Omental fat pad (tissue), 4 donors: ENCODE measurements at places on chromosomes 7 and 10. TPM values are rescaled to one million over a fixed set of nuclear protein-coding genes. Genes with fewer than 3 reads are reported as not detected.
A peak's percentile ranks its signal among the peaks of the same experiment; 100 is the strongest.

DNA sequence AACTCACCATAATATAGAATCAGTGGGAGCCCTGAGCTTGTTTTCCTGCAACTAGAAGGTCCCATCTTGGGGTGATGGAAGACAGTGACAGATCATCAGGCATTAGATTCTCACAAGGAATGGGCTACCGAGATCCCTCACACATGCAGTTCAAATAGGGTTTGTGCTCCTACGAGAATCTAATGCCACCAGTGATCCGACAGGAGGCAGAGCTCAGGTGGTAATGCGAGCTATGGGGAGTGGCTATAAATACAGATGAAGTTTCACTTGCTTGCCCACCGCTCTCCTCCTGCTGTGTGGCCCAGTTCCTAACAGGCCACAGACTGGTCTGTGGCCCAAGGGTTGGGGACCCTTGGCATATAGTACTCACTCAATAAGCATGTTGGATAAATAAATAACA lies 93.4 kb downstream of the POU6F2 start:
- no peak for DNase-seq

DNA sequence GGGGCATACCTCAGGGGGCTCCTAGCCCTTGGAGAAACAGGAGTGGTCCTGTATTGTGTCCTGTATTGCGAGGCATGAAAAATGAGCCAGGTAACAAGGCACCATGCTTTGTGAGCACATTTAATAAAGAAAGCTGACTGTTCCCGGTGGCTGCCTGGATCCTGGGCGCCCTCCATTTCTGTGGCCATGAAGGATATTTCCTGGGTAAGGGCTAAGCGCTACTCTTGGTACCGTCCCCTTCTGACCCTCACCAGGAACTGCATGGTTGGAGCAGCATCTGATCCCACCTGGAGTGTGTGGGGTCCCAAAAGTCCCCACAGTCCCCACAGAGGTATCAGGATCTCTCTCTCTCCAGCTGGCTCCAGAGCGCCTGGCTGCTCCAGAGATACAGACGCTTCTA lies 139.5 kb downstream of the MAPK8 start:
- DNase-seq, result no peak

GRCh38 chr7:149832332-149833041 lies 5.7 kb upstream of the ZNF862 start:
- no peak for DNase-seq

DNA sequence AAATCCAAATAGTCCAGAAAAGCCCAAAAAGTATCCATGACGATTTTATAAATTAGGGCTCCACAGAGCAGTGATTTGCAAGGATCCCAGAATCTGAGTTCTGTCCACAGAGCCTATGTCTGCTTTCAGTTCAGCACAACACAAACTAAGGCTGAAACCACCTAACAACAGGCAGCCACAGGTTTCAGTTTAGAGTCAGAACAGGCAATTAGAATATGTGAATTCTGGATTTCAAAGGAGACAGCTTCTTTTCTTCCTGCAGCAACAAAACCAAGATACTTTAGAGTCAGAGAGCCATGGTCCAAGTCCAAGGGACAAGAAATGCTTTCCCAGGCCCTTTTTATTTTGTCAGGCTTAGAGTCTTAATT lies 23.6 kb downstream of the IFIT3 start:
- no peak for DNase-seq

GRCh38 chr7:106840342-106840741 lies 24.7 kb upstream of the PIK3CG start:
- DNase-seq, result no peak

DNA sequence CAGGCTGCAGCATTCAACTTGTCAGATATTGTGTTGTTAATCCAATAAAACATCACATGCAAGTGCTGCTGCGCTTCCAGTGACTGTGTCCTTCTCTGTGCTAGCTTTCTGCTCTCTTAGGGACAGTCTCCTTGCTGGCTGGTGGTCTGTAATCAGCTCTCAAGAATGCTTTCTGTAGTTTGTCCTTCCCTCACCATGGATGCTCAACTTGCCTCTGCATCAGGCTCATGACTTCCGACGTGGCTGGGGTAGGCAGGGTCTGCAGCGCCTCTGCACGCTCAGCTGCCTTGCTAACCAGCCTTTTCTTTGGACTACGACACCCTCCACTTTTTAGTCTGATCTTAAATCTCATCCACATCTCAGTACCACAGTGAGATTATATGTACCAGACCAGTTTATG lies 58.3 kb downstream of the MMRN2 start:
- no peak for DNase-seq

GRCh38 chr7:3953946-3954345 lies 652.9 kb downstream of the SDK1 start:
- DNase-seq, result no peak

DNA sequence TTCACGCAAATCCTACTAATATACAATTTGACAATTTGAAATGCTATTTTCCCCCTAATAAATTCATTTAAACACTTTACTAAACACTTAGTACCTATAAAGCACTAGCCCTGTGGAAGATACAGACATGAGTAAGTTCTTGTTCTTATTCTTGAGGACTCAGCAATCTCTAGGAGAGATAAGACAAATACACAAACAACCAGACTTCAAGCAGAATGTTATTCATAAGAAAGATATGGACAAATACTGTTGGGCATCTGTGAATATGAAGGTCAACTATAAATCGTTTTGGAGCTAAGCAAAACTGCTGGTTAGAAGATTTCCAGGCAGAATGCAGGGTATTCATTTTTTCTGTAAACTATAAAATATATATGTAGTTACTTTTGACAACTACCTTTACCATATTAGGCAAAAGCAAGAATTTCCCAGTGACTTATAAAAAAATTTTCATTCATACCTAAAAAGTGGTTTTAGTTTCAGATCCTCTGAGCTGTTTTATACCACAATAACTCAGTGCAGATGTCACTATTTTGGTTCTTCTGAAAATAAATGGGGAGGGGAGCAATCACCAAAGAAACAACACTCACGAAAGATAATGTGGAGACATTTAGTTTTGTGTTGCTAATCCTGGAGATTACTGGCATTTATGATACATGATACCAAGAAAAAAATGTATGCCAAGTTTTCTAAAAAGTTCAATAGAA lies 3.8 kb downstream of the VPS41 start:
- no peak for DNase-seq

- no peak for DNase-seq
These were observed 2.0 kb upstream of the NPSR1 start for GRCh38 chr7:34656041-34656440.

GRCh38 chr10:19788075-19788686 lies 28.1 kb upstream of the PLXDC2 start:
- peak; percentile 28 for DNase-seq

- no peak for DNase-seq
These were observed 503 bp upstream of the TRIP6 start for GRCh38 chr7:100866729-100867039.

DNA sequence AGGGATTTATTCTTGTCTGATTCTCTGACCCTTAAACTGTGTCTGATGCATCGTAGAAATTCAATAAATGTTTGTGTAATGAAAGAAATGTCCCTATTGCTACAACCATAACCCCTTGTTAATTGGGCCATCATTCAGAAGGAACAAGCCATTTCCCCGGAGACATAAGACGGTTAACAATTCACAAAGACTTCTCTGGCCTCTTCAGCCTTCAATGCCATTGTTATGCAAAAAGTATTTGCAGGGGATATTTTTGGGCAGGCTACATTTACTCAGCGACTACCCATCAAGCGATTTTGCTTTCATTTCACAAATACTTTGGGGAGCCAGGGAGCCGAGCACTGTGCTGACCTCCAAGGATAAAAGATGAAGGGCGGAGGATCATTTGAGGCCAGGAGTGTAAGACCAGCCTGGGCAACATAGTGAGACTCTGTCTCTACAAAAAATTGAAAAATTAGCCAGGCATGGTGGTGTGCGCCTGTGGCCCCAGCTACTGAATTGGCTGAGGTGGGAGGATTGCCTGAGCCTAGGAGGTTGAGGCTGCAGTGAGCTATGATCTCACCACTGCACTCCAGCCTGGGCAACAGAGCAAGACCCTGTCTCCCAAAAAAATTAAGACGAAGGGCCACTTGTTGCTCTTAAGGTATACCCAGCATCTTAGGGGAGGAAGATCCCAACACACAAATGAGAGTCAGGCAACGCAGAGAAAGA lies 20.0 kb upstream of the SDK1 start:
- no peak for DNase-seq

GRCh38 chr7:117630501-117630900 lies 150.7 kb downstream of the CFTR start:
- no peak for DNase-seq

- no peak for DNase-seq
These were observed 90.7 kb upstream of the KIAA1217 start for GRCh38 chr10:24118246-24118645.

- DNase-seq, result no peak
These were observed 74.9 kb downstream of the CARD11 start for GRCh38 chr7:2968616-2969397.

- DNase-seq, result no peak
These were observed 290 bp downstream of the MALRD1 start for GRCh38 chr10:19048891-19049290.

DNA sequence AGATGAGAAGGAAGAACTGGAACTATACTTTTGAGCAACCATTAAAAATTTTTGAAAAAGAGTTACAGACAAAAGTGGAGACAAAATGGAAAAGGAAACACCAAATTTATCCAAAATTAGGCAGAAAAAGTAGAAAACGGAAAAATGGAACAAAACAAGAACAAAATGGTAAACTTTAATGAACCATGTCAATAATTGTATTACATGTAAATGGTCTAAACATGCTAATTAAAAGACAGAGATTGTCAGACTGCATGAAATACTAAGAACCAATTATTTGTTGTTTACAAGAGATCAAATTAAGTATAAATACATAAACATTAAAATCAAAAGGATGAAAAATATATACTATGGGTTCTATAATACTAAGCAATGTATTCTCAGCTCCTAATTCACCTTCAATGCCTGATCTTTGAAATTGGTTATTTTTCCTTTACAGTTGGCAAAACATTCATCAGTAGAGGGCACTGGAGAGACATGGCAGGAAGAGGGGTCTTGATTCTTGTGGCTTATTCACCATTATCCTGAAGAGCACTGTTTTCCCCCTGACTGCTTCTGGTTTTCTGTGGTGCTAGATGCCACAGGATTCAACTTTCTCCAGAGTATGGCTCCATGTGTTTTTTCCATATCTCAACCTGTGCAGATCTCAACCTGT lies 124.9 kb downstream of the ELFN1 start:
- no peak for DNase-seq

DNA sequence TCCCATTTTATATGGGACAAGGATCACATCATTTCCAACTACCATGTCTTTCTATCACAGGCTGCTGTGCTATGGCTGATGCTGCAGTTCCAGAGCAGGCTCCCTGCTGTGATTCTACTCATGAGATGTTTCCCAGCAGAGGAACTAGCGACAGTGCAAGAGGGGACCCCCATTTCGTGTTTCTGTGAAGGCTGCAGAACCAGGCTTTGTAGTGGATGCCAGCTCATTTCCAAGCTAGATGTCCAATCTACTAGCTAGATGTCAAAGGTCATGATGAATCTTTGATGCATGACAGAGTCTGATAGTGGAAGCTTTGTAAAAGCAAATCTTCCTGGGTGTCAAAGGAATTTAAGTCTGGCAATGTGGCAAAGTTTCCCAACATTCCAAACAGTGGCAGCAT lies 21.2 kb upstream of the MYO3A start:
- DNase-seq, result no peak

The TBC1D12 gene
- 15.8 TPM for total RNA-seq

The DIP2C gene
- total RNA-seq, result 32.2 TPM

The CLRN3 gene
- not detected for total RNA-seq

The PTF1A gene
- total RNA-seq, result not detected

The NEUROG3 gene
- total RNA-seq, result not detected

The KAT6B gene
- 35.1 TPM for total RNA-seq

The SFTPA1 gene
- not detected for total RNA-seq

The PRKCQ gene
- total RNA-seq, result 0.94 TPM

The ANKRD61 gene
- total RNA-seq, result 0.36 TPM
